ENCODE measurements at places on chromosomes 6 and 20. TPM values are rescaled to one million over a fixed set of nuclear protein-coding genes. Genes with fewer than 3 reads are reported as not detected.

GRCh38 chr20:32991792-32992641 lies 12.2 kb downstream of the SUN5 start:
- H3K4me1 ChIP-seq: no peaks in the 10 kb centered on the region
- H3K27me3 ChIP-seq: no peaks in the 10 kb centered on the region
- no peak overlapping the region for H3K27ac ChIP-seq
- DNase-seq: no peak
- H3K36me3 ChIP-seq: no peaks in the 10 kb centered on the region

CGAS gene
- 0.89 TPM for total RNA-seq

- no peak for DNase-seq
- H3K27ac ChIP-seq: no peak overlapping the region
- no peaks in the 10 kb centered on the region for H3K36me3 ChIP-seq
Observed at GRCh38 chr6:117304446-117304845, 39.1 kb downstream of the VGLL2 start.

GRCh38 chr20:56445540-56445939 lies 22.9 kb upstream of the RTF2 start:
- H3K27ac ChIP-seq: no peak overlapping the region
- no peak overlapping the region for H3K4me3 ChIP-seq
- no peaks in the 10 kb centered on the region for H3K4me1 ChIP-seq
- H3K27me3 ChIP-seq: no peaks in the 10 kb centered on the region

GRCh38 chr6:4153514-4153985 lies 18.2 kb upstream of the ECI2 start:
- no peaks in the 10 kb centered on the region for H3K36me3 ChIP-seq
- no peak overlapping the region for H3K27ac ChIP-seq
- no peak overlapping the region for H3K4me3 ChIP-seq
- DNase-seq: no peak
- H3K4me1 ChIP-seq: no peaks in the 10 kb centered on the region
